ENCODE measurements at places on chromosomes 5 and 9.
A peak's percentile ranks its signal among the peaks of the same experiment; 100 is the strongest.

GRCh38 chr5:167777746-167778145, 513.7 kb upstream of the WWC1 start:
- no peak for DNase-seq

DNA sequence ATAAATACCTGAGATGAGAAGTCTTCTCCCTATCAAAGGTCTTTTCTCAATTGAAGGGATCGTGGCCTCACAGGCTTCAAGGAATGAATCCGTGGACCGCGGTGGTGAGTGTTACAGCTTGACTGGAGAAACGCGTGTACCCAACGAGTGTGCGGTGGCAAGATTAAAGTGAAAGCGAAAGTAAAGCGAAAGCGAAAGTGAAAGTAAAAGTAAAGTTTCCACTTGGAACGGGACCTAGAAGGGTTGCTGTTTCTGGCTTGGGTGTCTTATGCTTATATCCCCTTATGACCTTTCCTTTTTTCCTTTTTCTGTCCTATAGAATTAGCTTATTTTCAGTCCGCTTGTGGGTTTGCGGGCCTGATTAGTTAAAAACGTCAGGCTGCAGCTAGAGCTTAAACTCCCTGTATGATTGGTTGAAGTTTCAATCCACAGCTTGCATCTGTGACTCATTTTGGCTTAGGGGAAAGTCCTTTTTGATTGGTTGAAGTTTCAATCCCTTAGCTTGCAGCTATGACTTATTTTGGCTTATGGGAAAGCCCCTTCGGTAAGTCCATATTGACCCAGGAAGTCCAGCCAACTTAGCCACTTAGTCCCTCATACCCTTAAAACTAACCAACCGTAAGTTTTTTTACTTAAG, 924.3 kb upstream of the CDH10 start:
- no peak for DNase-seq

DNA sequence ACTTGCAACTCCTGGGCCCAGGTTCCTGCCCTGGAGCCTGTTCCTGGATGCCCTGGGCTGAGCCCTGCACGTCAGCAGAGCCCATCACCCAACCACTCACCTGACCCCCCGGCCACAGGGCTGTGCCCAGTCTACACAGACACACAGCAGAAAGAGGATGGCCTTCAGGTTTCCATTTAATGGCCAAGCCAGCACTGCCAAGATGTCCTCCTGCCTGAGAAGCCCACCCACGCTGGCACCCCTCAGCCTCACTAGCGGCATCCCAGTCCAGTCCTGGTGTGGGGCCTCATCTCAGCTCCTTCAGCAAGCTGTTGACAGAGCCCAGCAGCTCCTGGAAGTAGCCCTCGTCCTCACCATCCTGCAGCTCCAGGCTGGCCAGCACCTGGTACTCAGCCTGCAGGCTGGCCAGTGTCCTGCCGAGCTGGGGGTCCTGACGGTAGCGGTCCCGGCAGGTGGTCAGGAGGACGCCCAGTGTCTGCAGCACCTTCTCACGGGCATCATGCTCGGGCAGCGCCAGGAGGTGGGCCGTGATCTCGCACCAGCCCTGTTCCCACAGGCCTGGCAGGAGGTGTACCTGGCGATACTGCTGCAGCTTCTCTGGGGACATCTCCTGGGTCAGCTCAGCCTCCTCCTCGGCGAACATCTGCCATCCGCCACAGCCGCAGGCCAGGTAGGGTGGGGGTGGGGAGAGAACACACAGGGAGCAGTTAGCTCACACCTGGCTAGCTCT, 71.9 kb upstream of the LRRTM2 start:
- DNase-seq = no peak

DNA sequence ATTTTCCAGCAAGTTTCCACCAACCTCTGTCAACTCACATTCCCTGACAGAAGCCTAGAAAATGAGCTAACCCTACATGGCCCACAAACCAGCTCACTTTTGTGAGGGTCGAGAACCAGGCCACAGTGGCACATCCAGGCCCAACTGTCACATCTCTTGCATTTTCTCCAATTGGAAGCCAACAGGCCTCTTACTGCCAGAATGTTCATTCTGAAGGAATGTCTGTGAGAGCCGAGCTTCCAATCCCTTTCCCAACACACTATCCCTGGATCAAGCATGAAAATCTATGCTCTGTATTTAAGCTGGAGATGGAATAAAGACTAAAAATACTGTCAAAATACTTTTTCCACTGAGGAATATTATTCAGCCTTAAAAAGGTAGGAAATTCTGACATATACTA, 20.0 kb downstream of the MARCHF3 start:
- DNase-seq = no peak

- no peak for DNase-seq
Measured at GRCh38 chr5:83441747-83442146, 29.8 kb upstream of the VCAN start.

DNA sequence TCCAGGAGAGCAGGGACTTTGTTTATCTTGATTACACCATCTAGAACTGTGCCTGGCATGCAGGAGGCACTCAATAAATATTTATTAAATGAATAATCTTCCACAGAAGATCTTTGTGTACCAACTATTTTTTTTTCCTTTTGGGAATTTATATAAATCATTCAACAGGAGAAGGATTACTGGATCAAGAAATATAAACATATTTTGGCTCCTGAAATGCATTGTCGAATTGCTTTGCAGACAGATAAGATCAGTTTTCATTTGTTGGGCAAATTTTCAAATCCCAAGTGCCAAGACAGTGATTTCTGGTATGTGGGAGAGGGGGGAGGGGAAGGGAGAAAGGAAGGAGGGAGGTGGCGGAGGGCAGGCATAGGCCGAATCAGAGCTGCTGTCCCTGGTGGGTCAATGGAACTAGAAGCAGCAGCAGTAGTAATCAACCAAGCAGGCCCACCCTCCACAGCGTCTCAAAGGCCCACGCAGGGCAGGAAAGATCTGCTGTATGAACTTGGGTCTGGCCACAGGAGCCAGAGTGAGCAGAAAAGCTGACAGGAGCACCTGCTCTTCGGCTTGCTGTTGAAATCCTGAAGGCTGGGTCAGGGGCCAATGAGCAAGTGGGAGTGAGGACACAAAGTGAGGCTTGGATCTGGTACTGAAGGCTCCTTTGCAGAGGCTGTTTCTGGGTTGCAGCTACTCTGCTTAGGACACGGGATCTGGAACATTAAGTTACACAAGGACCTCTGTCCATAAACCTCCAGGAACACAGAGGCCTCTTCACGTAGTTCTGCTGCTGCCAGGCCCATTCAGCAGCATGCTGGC, 15.8 kb upstream of the TRAF1 start:
- no peak for DNase-seq

GRCh38 chr9:114203410-114204140, 48.2 kb downstream of the COL27A1 start:
- DNase-seq = no peak

- no peak for DNase-seq
Measured at GRCh38 chr9:29290516-29290915, 1717.2 kb upstream of the C9orf72 start.

- DNase-seq = no peak
Measured at GRCh38 chr9:36575411-36575882, 2.8 kb downstream of the MELK start.

DNA sequence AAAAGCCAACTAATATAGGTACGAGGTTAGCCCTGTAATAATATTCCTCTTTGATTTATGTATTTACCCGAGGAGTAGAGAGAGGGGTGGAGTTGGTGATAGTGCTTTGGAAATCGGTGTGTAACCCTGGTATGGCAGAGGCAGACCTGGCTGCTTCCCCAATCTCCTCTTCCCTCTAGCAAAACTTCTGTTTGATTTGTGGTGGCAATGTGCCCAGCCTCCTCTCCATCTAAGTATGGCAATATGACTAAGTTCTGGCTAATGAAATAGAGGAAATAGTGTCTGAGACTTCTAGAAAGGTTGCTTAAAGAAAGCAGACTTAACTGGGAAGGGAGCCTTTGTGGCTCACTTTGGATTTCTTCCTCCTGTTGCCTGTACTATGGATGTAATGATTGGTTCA, 491.1 kb downstream of the ENC1 start:
- no peak for DNase-seq

DNA sequence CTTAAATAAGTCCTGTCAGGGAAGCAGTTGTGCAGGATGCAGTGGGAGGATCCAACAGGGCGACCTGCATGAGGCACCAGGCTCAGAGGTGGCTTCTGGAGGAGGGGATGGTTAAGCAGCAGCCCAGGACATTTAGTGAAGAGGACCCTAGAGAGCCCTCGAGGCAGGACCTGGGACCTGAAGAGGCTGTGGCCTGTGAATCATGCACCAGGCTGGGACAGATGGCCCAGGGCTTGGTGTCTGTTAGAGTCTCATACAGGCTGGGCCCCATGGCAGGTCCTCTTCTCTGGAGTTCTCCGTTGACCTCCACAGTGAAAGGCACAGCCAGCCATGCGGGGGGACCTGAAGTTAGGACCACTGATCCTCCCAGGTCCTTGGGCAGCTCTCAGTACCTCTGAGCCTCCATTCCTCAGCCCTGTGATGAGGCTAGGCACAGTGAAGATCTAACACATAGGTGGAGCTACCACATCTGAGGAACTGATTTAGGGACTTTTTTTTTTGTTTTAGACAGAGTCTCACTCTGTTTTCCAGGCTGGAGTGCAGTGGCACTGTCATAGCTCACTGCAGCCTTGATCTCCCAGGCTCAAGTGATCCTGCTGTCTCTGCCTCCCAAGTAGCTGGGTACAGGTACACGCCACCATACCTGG, 60.8 kb upstream of the GARNL3 start:
- DNase-seq = no peak

DNA sequence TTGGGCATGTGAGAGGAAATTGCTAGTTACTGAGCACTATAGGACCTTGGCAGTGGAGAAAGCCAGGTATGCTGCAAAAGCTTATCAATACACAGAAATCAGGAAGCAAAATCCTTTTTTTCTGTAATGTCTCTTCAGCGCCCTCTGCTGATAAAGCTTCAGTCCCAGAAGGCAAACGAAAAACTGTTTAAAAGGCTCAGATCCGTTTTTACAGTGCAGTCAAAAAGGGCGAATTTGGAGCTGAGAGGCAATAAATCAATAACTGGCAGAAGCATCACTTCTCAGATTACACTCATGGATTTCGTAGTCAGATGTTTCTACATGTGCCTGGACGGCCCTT, 1.1 kb upstream of the MAN2A1 start:
- peak; percentile 73 for DNase-seq

- no peak for DNase-seq
Measured at GRCh38 chr5:159921721-159922120, 5.4 kb downstream of the ADRA1B start.
